Left forelimb (tissue), 1 donor: ENCODE measurements at places on chromosomes 16 and 17.

DNA sequence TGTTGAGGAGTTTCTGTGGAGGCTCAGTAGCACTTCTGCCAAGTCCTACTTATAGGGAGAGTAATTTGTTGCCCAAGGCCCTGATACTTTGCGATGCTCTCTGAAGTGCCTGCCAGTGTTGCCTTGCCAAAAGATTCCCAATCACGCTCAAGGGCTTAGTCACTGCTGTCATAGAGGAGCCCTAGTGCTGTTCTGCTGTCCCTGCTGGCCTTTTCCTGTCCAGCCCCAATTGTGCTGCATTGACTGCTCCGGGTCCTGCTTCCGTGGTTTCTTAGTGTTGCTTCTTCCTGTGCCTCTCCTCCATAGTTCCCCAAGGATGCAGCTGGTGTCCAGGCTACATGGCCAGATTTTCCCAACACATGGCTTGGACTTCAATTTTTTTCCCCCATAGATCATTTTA lies 13.9 kb downstream of the NUP93 start:
- no peak for DNase-seq

- no peak for DNase-seq
These were observed 474.3 kb upstream of the TOM1L1 start for GRCh38 chr17:54426296-54426886.

DNA sequence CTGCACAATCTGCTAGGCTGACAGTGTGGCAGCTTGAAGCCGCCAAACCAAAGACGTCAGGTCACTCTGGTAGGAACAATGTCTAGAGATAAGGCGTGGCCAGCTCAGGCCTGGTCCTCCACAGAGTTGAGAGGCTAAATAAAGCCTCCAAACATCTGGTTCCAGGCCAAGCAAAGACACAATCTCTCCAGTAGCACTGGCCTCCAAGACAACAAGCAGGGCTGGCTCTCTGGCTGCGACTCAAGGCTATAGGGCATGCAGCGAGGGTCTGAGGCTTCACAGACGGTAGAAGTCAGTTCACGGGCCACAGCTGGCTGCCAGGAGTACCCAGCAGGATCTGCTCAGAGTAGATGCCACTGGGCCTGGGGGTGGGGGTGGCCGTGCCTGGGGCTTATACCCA lies 75.6 kb downstream of the ABR start:
- DNase-seq, result no peak

GRCh38 chr17:8108972-8109660 lies 9.2 kb downstream of the ALOXE3 start:
- DNase-seq, result no peak

DNA sequence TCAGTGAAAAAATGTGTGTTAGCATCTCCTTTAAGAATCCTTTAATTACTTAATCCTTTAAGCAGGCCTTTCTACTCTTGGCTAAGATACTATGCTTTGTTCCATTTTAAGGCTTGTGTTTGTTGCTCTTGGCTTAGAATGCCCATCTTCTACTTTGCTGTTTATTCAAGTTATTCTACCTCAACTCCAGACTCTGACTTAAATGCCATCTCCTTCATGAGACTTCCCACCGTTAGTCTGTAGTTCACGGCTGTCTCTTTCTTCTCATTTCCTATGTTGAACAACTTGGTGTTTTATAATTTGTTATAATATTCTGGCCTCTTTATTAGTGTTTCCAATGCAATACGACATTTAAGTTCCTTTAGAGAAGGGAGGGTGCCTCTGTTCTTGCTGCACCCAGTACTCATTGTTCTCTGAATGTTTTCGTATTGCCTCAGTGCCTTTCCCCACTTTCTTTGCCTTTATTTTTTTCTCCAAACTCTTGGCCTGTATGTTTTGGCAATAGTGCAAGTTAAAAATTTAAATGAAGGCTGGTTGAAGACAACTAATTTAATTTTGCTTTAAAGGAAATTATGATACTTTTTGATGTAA lies 6.1 kb upstream of the KRT10 start:
- no peak for DNase-seq
